ENCODE measurements at places on chromosomes 5 and 9. TPM values are rescaled to one million over a fixed set of nuclear protein-coding genes. Genes with fewer than 3 reads are reported as not detected.

NCBP1 gene
- 33.3 TPM for total RNA-seq

NINJ1 gene
- total RNA-seq = 74.2 TPM

DMAC1 gene
- total RNA-seq = 13.8 TPM

VDAC1 gene
- 438 TPM for total RNA-seq

WDR31 gene
- 1.5 TPM for total RNA-seq

FGF18 gene
- total RNA-seq = not detected

SEPTIN8 gene
- 30.0 TPM for total RNA-seq

CCDC69 gene
- 1.9 TPM for total RNA-seq

SLC9A3 gene
- 9.1 TPM for total RNA-seq

MVB12B gene
- total RNA-seq = 5.5 TPM

CDC42SE2 gene
- 51.8 TPM for total RNA-seq

AK6 gene
- 73.3 TPM for total RNA-seq

DNA sequence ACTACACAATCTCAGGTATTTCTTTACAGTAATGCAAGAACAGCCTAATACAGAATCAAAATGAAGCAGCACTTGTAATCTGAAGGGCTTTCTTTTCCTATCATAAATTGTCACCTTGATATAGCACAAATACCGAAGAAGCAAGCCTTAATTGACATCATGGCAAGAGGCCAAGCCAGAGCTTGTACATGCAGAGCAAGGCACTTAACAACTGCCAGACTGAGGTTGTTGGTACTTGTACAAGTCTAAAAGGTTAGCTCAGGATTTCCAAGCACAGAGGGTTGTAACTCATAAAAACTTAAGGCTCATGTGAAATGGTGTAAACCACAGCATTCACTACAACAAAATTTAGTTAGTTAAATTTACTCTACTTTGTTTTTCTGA, 158.8 kb upstream of the SPEF2 start:
- no peak for DNase-seq

GRCh38 chr9:113446323-113446740, 17.2 kb upstream of the RGS3 start:
- DNase-seq = peak; percentile 43

DNA sequence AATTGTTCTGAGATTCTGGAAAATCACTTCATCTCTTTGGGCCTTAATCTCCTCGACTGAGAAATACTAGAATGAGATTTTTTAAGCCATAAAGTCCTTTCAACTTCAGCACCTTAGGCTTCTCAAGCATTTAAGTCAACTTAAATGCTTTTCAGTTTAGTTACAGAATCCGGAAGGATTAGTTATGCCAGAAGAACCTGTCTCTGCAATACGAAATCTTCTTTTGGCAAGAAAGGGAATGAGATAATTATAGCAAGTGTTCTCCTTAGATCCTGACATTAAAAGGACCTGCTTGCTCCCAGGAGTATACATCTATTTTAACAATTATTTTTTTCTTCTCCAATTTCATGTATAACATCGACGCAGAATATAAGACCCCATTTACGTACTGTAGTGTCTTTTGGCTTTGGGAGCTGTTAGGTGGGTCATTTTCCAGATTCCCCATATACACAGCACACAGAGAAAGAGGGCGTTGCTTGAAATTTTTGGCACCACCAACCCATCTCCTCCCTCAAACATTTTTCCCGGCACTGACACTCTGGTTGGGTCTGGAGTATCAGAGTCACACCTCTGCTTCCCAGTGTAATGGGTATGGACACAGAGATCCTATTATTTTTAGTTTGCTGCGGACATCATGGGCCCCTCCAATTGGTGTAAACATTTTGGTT, 43.6 kb upstream of the CLINT1 start:
- no peak for DNase-seq

DNA sequence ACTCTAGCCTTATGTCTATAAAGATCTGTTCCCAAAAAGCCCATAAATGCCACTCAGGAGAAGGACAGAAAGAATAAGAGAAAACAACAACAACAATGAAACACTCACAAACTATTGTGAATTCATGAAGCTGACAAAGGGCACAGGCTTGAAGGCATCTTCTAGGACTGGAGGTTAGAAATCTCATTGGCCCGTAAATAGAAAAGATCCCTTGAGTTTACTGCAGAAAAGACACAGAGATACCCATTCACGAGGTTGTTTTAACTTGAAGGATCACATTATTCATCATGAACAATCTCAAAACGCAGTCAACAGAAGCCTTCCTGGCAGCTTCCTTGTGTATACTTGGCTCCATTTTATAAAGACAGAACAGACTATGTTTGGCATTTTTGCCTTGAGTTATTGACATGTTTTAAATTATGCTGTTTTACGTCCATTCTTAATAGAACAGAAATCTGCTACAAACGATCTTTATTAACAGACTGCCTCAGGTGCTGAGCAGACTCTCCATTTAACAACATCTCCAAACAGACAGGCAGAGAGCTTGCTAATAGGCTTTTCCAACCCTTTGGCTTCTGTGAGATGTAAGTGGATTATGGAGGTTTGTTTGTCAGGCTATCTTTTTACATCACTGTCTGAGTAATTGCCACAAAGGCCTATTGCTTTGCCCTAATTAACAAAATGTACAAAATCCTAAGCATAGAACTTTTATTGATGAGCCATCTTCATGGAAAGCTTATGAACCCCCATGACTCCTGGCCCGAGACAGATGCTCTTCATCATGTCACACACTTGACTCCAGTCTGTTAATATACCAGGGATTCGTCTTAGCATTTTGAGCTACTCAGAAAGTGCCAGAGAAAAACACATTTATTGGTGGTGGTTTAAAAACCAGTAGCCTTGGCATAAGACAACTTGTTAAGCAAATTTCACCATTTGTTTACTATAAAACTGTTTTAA, 735.3 kb upstream of the ZNF608 start:
- no peak for DNase-seq

- DNase-seq = no peak
Measured at GRCh38 chr9:99778308-99778707, 43.4 kb upstream of the NR4A3 start.

GRCh38 chr9:72185561-72185960, 36.3 kb downstream of the GDA start:
- no peak for DNase-seq

- no peak for DNase-seq
Measured at GRCh38 chr5:181235689-181236366, 7.9 kb downstream of the RACK1 start.

DNA sequence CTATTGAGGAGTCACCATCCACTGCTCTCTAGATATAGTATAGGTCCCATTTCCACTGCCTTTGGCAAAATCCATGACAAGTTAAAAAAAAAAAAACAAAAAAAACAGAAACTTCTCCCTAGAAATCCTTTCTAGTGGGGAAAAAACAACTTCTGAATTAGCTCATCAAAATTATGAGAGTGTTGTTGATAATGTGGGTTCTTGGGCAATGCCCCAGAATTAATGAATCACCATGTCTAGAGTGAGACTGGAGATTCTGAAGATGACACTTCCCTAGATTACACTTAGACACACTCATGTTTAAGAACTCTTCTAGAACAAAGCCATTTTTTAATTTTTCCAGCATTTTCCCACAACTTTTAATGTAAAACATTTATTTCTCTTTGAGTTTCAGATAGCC, 728.0 kb upstream of the C9orf72 start:
- no peak for DNase-seq

GRCh38 chr5:55864606-55865541, 13.7 kb downstream of the IL31RA start:
- DNase-seq = no peak

DNA sequence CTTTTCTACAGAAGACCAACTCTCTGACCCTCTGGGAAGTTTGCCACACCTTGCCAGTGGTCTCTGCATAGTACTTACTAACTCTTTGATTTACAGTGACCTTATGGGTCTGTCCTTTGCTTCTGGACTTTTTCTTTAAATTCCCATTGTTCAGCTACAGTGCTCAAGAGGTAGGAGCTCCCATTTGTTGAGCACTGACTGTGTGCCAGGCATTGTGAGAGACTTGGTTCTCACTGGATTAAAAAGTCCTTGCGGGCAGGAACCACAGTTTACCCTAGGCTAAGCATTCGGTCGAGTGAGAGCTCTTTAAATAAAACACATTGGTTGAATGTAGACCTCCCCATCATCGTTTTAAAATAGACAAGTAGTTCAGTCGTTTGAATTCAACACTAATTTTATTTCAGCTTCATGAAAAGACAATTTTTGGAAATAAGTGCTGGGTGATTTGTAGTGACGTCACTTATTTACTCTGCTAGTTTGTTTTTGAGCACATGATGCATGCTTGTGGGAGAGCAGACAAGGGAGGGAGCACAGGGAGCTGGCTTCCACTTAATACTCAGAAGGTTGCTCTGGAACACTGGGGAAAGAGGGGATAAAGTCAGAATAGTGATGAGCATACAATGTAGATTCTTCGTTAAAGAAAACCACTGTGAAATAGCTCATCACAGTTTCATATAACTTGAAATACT, 27.1 kb downstream of the RASGRF2 start:
- DNase-seq = no peak

GRCh38 chr5:93572608-93573353, 8.2 kb downstream of the NR2F1-AS1 start:
- DNase-seq = no peak

- no peak for DNase-seq
Measured at GRCh38 chr5:153456354-153456753, 34.1 kb upstream of the GRIA1 start.

- DNase-seq = no peak
Measured at GRCh38 chr9:90961375-90961774, 159.8 kb downstream of the SYK start.

DNA sequence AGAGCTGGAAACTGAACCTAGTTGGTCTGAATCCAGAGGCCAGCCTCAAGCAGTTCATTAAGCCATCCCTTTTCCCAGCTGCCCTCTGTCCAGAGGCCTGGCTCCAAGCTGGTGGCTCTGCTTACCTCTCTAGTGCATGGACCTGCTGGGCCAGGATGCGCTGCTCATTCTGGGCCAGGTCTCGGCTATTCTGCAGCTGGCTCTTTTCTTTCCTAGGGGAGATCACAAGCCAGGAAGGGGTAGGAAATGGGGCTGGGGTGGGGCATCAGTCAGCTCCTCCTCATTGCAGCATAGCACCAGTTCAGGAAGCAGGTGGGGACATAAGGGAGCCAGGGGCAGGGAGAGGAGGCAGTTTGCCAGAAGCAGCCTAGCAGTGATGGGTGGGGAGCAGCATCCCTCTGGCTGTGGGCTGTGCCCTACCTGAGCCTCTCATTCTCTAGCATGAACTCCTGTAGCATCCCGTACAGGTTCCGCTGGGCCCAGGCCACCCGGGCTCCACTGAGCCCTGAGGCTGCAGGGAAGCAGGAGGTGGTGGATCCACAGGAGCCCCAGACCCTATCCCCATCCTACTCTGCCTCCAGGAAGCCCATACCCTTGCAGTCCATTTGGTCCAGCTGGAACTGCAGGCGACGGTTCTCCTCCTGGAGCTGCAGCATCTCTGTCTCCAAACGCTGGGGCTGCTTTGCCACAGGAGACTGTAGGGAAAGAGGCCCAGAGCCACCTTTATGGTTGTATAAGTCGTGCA, 5.2 kb downstream of the KIF12 start:
- DNase-seq = no peak

GRCh38 chr9:36100532-36100931, 36.0 kb upstream of the GLIPR2 start:
- DNase-seq = no peak

GRCh38 chr9:83238871-83239640, 176.1 kb upstream of the RASEF start:
- peak; percentile 44 for DNase-seq

DNA sequence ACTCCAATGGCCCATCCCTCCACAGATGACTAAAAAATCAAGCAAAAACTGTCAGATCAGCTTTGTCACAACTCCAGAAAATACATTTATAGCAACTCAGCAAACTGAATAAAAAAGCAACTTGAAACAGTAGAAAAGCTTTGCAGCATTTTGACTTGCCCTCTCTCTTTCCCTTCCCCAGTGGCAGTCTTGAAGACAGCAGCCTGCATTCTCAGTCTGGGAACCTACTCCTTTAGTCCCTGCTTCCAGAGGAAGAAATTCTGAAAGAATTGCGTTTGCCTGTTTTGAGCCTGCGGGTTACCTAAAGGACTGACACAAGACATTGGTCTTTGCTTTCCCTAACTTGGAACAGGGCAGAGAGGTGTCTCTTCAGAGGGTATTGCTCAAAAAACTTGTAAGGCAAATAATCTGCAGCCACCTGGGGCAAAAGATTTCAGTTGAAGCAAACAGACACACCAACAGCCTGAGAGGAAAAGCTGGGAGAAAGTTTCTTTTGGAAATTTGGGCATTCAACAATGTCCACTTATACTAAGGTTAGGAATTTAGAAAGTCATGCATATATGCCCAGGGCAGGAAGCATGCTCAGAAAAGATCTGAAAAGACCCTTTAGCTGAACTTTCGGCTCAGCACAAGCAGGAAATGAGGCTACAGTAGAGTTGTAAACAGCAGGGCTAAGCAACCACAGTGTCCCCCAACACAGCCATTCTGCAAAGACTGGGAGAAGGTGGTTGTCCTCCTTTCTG, 15.2 kb upstream of the SLC35D2 start:
- DNase-seq = no peak

DNA sequence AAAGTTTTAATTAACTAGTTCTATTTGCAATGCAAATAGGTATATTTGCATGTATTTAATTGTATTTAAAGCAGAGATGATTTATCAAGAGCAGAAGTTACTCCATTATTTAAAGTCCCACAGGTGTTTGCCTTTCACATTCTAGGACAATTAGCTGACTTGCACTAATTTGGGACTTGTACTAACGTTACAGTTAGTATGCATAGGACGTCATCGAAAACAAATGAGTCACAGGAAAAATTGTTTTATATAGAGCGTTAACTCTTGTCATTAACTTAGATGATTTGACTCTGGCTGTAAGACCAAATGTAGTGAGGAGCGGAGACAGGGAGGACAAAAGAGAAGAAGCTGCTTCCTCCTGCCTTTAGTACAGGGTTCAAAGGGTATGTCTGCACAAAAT, 126.1 kb upstream of the IFNE start:
- DNase-seq = no peak

DNA sequence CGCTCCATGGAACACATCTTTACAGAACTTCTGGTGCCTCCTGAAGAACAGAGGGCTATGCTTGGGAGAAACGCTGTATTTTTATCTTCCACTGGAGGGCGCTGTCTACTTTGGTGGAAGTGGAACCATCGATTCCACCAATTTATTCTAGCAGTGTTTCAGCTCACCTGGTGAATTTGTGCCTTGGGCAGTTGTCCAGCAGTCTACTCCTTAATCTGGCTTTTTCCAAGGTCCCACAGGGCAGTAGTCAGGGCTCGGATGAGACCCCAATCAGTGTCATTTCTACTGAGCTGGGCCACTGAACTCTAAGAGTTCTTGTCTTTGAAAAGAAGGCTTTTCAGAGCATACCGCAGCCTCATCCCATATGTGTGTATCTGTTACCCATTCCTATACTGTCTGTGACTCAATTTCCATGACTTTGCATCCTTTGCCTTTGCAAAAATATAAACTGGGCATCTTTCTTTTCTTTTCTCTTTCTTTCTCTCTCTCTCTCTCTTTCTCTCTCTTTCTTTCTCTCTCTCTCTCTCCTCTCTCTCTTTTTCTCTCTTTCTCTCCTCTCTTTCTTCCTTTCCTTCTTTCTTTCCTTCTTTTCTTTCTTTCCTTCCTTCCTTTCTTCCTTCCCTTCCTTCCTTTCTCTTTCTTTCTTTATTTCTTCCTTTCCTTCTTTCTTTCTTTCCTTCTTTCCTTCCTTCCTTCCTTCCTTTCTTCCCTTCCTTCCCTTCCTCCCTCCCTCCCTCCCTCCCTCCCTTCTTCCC, 138.4 kb upstream of the ZNF618 start:
- DNase-seq = peak; percentile 56

All from NCI-H460 (cell line).